ENCODE measurements at places on chromosomes 11 and 22. TPM values are rescaled to one million over a fixed set of nuclear protein-coding genes. Genes with fewer than 3 reads are reported as not detected.

DNA sequence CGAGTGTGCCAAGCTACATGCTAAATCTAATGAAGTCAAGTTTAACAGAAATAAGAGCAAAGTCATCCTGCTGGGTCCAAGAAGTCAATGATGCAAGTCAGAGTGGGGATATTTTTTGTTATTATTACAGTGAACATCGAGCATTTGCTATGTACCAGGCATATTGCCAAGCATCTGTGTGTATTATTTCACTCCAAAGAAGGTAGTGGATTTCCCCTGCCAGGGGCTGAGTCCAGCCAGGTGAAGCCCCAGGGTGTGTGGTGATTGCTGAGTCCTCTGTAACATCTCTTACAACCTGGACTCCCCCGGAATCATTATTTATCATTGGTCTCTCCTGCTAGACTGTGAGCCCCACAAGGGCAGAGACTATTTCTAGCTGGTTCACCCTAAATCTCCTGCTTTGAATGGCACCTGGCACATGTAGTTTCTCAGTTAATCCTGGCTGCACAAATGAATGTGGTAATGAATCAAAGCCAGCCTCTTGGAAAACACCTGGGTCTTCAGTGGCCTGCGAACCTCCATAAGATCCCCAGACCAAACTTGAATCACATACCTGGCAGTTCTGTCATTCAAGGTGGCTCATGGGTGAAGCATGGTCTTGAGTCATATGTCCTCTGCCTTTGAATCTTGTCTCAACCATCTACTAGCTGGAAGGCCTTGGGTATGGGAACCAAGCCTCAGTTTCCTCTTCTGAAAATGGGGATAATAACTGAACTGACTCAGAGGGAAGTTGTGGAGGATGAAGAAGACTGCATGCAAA, 549.2 kb downstream of the MIAT start:
- no peaks in the 10 kb centered on the region for H3K36me3 ChIP-seq
- no peaks in the 10 kb centered on the region for H3K27me3 ChIP-seq
- H3K4me1 ChIP-seq = peaks cover 47% of the 10 kb centered on the region

- no peak overlapping the region for H3K27ac ChIP-seq
- H3K36me3 ChIP-seq = no peaks in the 10 kb centered on the region
- no peak for DNase-seq
- no peak overlapping the region for H3K4me3 ChIP-seq
These were observed 104.6 kb downstream of the KCNQ1OT1 start for GRCh38 chr11:2595204-2595603.

DNA sequence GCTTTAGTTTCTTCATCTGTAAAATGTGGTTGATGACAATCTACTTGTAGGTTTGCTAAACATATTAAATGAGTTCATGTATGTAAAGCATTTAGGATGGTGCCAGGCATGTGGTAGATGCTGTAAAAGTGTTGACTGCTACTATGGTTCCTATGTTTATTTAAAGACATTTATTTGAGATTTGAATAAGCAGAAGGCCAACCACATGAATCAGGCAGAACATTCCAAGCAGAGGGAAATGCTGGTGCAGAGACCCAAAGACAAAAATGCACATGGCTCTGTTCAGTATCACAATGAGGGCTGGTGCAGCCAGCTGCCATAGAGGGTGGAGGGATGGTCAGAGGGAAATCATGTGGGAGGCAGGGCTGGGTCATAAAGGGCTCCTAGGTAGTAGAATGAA, 156.2 kb upstream of the PDGFD start:
- no peaks in the 10 kb centered on the region for H3K4me1 ChIP-seq
- no peaks in the 10 kb centered on the region for H3K36me3 ChIP-seq
- no peak overlapping the region for H3K4me3 ChIP-seq
- no peaks in the 10 kb centered on the region for H3K27me3 ChIP-seq
- H3K27ac ChIP-seq = no peak overlapping the region
- DNase-seq = no peak

DNA sequence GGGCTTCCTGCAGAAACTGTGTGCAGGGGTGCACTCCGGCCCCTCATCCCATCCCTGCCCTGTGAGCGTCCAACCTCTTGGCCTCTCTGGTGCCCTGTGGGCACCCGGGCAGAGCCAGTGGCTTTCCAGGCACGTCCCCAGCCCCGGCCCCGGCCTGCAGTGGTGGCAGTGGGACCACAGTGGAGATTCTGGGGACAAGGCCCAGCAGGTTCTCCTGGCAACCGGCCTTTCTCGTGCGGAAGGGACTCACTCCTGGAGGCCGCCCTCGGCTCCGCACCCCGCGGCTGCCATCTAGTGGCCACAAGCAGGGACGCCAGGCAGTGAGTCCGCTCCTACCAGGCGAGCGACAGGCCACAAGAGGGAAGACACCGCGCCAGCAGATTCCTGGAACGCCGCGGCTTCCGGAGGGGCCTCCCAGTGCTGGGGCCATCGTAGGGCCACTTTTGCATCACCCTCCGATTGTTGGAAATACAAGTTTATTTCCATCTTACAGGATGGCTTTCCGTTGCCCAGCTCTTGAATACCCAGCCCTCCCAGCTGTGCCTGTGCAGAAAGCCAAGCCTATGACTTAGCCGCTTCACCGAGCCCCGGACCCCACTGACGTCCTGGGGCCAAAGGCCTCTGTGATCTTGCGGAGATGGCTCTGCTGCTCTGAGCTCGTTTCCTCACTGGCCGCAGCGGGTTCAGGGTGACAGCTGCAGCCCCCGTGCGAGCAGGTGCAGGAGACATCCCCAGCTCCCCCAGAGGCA, 357.3 kb downstream of the CTTN start:
- H3K4me1 ChIP-seq = no peaks in the 10 kb centered on the region
- H3K36me3 ChIP-seq = no peaks in the 10 kb centered on the region
- H3K4me3 ChIP-seq = no peak overlapping the region

DNA sequence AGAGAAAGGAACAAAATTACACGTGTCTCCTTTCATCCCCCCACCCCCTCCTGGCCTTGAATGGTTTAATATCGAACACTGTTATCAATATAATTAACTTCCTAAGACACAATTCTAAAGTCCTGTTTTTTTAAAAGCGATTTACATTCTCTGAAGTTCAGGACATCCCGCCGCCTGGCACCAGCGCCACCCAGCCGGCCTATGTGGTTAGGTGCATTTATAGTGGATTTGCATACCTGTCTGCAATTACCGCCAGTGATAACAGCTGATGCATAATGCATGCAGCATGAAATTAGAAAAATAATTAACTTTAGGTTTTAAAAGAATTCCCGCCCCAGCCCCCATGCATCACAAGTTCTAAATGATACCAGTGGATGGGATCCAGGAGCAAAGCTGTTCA, 58.6 kb downstream of the MACROD1 start:
- no peak for DNase-seq
- no peak overlapping the region for H3K27ac ChIP-seq
- no peak overlapping the region for H3K4me3 ChIP-seq
- H3K4me1 ChIP-seq = no peaks in the 10 kb centered on the region
- no peaks in the 10 kb centered on the region for H3K36me3 ChIP-seq
- H3K27me3 ChIP-seq = no peaks in the 10 kb centered on the region

DNA sequence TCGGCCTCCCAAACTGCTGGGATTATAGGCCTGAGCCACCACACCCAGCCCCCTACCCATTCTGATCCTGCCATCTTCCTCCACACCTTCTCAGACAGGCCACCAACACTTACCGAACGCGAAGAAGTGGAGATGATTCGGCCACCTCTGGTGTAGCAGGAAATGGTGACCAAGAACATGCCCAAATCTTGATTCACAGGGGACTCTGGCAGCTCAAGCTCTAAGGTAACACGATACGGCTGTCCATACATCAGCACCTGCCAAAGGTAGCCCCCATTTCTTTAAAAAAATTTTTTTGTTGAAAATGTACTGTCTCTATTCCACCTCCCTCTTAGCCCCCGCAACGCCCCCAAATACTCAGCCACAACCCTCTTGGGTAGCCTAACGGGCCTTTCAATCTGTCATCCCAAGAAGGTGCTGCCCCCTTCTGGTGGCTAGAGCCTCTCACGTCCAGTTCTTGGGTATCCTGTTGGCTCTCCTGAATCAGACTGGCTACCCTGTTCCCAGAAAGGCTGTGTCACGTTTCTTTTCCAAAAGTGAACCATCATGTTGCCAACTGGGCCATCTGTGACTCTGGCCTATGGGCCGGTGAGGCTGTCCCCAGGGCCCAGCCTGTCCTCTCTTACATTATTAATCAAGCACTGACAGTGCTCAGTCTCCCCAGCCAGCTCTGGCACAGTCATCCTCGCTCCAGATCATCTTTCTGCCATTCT, 5.3 kb upstream of the LRRN4CL start:
- no peak overlapping the region for H3K27ac ChIP-seq
- H3K36me3 ChIP-seq = peaks cover 31% of the 10 kb centered on the region
- H3K4me1 ChIP-seq = peaks cover 7% of the 10 kb centered on the region
- peak; percentile 54 for DNase-seq

- no peak overlapping the region for H3K27ac ChIP-seq
- no peak for DNase-seq
- no peaks in the 10 kb centered on the region for H3K4me1 ChIP-seq
These were observed 9.2 kb upstream of the NARS2 start for GRCh38 chr11:78583889-78584288.

DNA sequence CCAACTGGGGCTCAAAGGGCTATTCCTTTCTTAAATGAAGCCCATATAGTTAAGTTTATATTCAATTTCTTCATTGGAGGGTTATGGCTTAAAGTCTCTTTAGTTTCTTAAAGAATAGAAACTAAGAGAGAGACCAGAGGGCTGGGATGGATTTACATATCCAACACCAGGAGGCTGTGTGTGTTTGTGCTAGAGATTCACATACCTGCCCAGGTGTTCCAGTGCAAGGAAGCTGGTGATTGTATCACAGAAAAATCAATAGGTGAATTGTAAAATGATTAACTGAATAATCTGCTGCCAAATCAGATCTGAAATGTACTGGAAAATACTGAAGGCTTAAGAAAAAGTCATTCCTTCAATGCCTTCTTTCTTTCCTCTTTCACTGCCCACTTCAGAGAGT, 148.2 kb upstream of the BDNF start:
- no peak overlapping the region for H3K4me3 ChIP-seq
- no peaks in the 10 kb centered on the region for H3K4me1 ChIP-seq
- H3K27me3 ChIP-seq = no peaks in the 10 kb centered on the region
- H3K27ac ChIP-seq = no peak overlapping the region

DNA sequence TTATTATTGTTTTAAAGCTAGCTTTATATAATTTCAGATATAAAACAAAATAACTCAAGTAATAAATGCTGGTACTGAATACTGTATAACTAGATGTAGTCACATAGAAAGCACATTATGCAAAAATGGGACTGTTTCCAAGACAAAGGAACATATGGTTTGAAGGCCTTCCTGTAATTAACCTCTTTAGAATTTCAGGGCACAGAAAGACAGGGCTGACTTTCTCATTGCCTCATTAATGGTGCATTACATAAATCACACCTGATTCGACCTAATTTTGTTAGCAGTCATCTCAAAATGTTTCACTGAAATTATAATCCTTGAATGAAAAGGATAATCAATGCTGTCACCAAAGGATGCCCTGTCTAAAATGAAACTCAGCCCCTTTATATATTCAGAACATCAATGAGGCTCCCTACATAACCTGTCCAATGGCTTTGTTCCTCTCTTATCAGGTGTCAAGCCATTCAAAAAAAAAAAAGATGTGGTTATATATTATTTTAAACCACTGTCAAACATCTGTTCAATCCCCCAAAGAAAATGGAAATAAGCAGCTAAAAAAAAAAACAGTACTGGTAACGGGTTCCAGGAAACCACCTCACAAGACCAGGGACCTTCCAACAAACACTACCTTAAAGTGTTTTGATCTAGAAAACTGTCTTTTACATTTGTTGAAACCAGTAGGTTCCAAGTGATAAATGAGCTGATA, 77.4 kb downstream of the FAM168A start:
- no peak overlapping the region for H3K4me3 ChIP-seq
- no peaks in the 10 kb centered on the region for H3K27me3 ChIP-seq
- no peak overlapping the region for H3K27ac ChIP-seq
- H3K4me1 ChIP-seq = no peaks in the 10 kb centered on the region

- H3K4me3 ChIP-seq = no peak overlapping the region
- H3K36me3 ChIP-seq = no peaks in the 10 kb centered on the region
- DNase-seq = no peak
- H3K27ac ChIP-seq = no peak overlapping the region
These were observed 1054.7 kb upstream of the CNTN5 start for GRCh38 chr11:97965849-97966646.

DNA sequence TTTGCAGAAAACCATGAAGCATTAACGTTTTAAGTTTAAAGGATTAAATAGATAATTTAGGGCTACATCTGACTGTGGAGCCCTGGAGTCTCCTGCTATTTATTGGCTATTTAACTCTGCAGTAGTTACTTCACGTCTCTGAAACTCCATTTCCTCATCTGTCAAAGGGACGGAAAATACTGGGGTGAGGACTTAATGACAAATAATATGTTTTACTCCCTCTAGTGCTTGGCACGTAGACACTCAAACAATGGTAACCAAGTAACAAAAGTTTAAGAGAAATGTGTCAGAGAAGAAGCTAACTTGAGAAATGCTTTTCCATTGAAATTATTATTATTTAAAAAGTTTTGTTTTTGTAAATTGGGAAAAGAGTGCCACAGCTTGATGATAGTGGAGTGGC, 130.7 kb upstream of the RCN1 start:
- H3K27ac ChIP-seq = no peak overlapping the region
- H3K4me3 ChIP-seq = no peak overlapping the region
- no peaks in the 10 kb centered on the region for H3K4me1 ChIP-seq
- no peaks in the 10 kb centered on the region for H3K36me3 ChIP-seq

GRCh38 chr11:86116386-86116726, 47.5 kb upstream of the PICALM start:
- no peaks in the 10 kb centered on the region for H3K36me3 ChIP-seq
- no peak overlapping the region for H3K27ac ChIP-seq
- no peaks in the 10 kb centered on the region for H3K27me3 ChIP-seq
- no peak overlapping the region for H3K4me3 ChIP-seq

DNA sequence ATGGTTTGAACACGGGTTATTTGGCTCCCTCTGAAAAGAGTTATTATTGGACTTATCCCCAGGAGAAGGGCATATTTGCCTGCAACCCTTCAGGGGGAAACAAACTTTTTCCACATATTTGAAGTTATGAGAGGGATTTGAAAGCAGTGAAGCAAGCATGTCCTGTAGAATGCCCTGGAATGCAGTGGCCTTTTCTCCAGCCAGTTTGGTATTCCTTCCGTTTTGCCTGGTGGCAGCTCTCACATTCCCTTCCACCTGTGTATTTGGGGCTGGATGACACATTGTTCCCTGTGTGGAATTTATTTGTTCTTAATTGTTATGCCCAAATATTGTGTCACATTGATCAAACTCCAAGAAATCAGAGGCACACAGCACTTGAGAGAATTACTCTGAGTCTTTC, 59.0 kb downstream of the OSBP2 start:
- H3K36me3 ChIP-seq = no peaks in the 10 kb centered on the region
- no peaks in the 10 kb centered on the region for H3K4me1 ChIP-seq
- DNase-seq = no peak
- H3K27me3 ChIP-seq = no peaks in the 10 kb centered on the region
- no peak overlapping the region for H3K4me3 ChIP-seq

The CBX6 gene
- 80.1 TPM for total RNA-seq

The MS4A3 gene
- total RNA-seq = not detected

The MAP6 gene
- total RNA-seq = 16.4 TPM

The TSSK2 gene
- not detected for total RNA-seq

The GRIA4 gene
- not detected for total RNA-seq

The FAM227A gene
- 1.9 TPM for total RNA-seq

The CRYBB3 gene
- total RNA-seq = 1.8 TPM

The APOL4 gene
- total RNA-seq = 30.3 TPM

The SCGB2A2 gene
- 3.7 TPM for total RNA-seq

The NCAM1 gene
- total RNA-seq = 42.0 TPM
